KBM-7 (cell line): ENCODE measurements at places on chromosomes 1 and 21.
A peak's percentile ranks its signal among the peaks of the same experiment; 100 is the strongest.

DNA sequence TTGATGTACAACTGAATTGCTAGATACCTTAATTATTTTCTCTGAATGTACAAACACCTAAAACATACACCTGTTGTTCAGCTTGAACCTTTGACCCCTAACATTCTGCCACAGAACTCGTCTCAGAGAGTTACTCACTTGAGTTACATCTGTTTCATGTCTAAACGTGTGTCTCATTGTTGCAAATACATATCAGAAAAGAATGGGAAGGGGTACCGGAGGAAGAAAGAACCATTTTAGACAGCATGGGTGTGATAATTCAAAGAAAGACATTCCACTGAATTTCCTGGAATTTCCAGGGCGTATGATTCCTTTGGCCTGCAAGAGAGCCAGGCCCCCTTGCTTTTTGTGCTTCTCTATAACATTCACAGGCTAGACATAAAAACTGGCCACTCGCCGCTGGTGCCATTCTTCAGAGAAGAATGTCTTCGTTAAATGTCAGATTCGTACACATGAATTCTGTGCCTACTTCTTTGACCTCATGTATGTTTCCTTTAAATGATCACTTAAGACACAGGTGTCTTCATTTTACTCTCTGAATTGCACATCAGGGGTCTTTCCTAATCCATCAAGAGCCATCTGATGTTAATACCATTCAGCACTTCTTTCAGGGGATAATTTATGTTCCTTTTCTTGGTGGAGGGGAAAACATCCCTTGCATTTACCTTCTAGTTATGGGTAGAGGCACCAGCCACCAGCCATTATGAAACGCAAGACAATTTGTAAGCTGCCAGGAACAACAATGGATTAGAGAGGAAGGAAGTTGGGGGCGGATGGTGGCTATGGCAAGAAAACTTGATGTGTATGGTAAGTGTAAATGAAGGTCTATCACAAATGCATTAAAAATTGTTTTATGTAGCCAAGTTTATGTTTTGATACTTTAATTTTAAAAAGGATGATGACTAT lies 12.7 kb downstream of the ATF3 start:
- peak; percentile 43 for DNase-seq

GRCh38 chr1:216765346-216766300 lies 42.4 kb upstream of the ESRRG start:
- DNase-seq: no peak

DNA sequence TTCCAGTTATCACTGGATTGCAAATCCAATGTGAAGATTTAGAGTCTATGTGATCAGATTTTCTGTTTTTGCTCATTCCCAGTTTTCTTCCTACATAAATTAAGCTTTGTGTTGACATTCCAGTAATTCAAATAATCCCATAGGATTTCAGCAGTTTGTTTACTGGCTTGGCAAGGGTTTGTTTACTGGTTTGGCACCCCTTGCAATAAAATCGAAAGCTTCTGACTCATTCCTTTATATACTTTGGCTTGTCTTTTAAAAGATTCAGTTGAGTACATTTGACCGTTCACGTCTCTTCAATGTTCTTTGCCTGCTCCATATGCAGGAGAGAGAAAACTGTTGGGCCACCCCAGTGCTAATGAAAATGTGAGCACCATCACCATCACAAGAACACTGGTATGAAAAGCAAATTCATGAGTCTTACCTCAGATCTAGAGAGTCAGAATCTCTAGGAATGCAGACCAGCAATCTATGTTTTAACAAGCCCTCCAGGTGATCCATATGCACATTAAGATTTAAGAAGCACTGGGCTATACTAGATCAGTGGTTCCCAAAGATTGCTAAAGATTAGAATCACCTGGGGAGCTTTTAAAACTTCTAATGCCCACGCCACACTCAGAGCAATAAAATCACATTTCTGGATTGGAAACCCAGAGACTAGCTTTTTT lies 32.8 kb downstream of the ZC3H11B start:
- no peak for DNase-seq

GRCh38 chr21:27388825-27389224 lies 421.9 kb upstream of the ADAMTS5 start:
- DNase-seq: no peak

- DNase-seq: peak; percentile 86
These were observed 67.1 kb downstream of the KCNJ15 start for GRCh38 chr21:38323721-38324531.

GRCh38 chr21:20308586-20309315 lies 689.5 kb upstream of the NCAM2 start:
- no peak for DNase-seq

DNA sequence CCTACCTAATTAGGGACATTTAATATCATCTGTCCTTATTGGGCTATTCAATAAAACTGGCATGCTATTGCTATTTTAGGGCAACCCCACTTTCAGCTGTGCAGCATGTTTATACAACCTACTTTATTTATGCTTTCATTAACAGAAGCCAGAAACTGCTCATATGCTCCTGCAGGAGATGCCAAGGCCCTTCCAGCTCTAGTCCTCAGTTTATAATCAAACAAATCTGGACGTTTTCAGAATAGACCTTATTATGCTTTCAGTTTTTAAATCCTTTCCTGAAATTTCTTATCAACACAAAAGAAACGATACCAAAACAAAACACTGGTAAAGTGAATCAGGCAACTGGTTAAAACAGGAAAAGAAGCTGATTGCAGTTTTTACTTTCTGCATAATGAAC lies 53.2 kb downstream of the PTGS2 start:
- DNase-seq: no peak

DNA sequence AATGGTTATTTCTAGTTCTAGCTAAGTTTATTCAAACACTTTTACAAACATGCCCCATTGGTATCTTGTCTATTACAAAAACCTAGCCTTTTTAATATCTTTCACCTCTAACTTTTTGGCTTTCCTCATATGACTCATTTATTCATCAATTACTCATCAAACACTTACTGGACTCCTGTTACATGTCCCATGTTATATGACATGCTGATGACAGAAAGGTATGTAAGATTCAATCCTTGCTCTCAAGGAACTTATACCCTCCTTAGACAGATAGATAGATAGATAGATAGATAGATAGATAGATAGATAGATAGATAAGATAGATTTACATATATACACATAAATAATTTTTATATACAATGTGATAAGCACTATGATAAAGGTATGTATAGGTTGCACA lies 33.9 kb upstream of the INSL5 start:
- DNase-seq: no peak

DNA sequence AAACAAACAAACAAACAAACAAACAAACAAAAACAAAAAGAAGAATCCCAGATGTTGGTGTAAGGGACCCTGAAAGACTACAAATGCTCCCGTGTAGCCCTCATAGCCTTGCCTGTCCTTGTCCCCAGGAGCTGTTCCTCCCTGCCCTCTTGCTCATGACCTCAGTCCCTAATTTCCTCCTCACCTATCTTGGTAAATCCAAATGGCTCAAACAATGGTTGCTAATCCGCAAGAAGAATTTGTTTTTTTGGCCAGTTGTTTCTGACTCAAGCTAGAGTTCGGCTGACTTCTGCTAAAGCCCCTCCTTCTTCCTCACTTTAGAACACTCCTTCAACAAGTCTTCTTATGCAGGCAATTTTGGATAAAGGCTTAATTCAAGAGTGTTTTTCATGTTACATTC lies 15.6 kb downstream of the LCA5L start:
- no peak for DNase-seq
